Stimulated activated CD4-positive, alpha-beta T cell treated with anti-CD3 and anti-CD28 coated beads, Interleukin-4, amount 100 ng/mL, for 24 hours (primary cell): ENCODE measurements at places on chromosomes 4 and X.

GRCh38 chr4:2417765-2418649 lies at the start of gene ZFYVE28:
ZFYVE28 (minus strand) TSS chr4:2418645; CDS start chr4:2418323, 322 bp downstream.
- no peak for DNase-seq

DNA sequence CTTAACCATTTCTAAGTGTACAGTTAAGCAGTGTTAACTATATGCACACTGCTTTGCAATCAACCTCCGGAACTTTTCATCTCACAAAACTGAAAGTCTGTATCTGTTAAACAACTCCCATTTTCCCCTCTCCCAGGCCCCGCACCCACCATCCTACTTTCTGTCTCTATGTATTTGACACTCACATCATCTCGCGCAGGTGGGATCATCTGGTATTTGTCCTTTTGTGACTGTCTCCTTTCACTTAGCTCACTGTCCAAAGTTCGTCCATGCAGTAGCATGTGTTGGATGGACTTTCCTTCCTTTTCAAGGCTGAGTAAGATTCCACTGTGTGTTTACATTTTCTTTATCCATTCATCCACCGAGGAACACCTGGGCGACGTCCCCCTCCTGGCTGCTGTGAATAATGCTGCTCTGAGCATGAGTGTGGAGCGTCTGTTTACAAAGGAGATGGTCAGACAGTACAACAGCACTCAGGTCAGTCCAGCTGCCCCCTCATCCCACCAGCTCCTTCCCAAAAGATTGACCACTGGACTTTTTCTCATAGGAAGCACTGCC lies 39.8 kb downstream of the DCTD start:
- no peak for DNase-seq

- DNase-seq: no peak
Measured at GRCh38 chr4:159069922-159070321, 33.0 kb upstream of the RAPGEF2 start.

DNA sequence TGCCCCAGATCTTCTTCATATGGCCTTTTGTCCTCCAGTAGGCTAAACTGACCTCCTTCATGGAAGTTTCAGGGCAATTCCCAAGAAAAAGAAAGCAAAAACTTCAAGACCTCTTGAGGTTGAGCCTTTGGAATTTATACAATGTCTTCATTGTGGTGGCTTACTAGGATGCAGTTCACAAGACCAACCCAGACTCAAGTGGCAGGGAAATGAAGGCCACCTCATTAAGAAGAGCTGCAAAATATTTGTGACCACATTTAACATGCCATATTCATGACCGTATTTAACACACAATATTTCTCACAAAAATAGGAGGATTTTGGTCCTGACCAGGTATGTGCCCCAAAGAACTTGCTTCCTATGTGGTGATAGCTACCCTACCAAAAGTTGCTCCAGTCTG lies 605.5 kb upstream of the PITX2 start:
- no peak for DNase-seq

GRCh38 chr4:87068583-87069021 lies 133.8 kb downstream of the AFF1 start:
- DNase-seq: no peak

- DNase-seq: peak; percentile 48
Measured at GRCh38 chr4:15754323-15754722, 23.8 kb upstream of the CD38 start.

GRCh38 chr4:37749398-37749988 lies 63.3 kb upstream of the RELL1 start:
- DNase-seq: no peak

- no peak for DNase-seq
Measured at GRCh38 chrX:413322-414201, 26.9 kb upstream of the PPP2R3B start.

DNA sequence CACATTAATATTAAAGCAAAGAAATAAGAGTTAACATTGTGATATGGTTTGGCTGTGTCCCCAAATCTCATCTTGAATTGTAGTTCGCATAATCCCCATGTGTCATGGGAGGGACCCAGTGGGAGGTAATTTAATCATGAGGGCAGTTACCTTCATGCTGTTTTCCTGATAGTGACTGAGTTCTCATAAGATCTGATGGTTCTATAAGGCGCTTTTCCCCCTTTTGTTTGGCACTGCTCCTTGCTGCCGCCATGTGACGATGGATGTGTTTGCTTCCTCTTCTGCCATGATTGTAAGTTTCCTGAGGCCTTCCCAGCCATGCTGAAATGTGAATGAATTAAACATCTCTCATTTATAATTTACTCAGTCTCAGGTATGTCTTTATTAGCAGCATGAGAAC lies 153.8 kb upstream of the GALNT7 start:
- DNase-seq: no peak

DNA sequence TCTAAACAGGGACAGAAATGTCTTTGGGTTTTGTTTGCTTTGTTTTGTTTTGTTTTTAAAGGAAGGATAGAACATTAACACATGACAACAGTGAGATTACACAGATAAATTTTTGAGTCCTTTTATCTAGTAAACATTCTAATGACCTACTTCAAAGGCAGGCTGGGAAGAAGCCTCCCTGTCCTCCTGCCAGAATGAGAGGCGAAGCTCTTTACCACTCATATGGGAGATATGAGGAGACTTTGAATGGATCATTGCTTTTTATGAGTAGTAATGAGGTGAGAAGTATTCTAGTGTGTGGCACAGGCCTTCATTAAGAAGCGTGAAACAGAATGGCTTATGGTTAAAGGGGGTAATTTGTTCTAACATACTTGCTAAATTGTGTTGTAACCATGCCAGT lies 172.0 kb downstream of the FBXO8 start:
- no peak for DNase-seq

- DNase-seq: no peak
Measured at GRCh38 chr4:7903791-7904516, 35.7 kb downstream of the AFAP1 start.

GRCh38 chr4:87130985-87131703 lies 89.3 kb downstream of the KLHL8 start:
- no peak for DNase-seq

- DNase-seq: no peak
Measured at GRCh38 chr4:93317561-93317960, 511.0 kb upstream of the ATOH1 start.

DNA sequence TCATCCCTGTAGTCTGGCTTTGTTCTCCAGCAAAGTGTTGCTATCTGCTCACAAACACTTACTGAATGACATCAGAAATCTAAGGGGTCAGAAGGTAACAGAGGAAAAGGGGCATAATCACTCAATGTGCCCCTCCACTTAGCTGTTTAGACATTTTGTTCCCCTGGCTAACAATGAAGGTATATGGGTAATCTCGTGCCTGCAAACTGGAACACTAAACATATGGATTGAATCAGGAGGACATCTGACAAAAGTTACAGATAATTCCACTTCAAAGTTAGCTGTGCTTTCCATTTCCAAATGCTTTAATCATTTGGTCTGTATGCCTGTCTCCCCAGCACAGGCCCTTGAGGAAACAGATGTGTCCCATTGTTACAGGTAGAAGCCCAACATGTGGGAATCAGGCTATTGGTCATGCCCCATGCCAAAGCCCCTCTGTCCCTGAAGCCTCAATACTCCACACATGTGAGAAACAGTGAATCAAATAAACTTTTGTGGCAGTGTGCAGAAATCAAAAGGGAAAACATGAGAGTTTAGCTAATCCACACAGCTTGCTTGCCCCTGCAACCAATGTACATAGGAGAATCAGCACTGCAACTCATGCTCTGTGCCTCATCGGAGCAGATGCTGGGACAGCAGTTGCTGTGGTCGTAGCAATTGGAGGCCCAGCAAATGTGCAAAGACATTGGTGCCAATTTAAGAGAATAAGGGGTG lies 111.7 kb downstream of the RNF150 start:
- no peak for DNase-seq

DNA sequence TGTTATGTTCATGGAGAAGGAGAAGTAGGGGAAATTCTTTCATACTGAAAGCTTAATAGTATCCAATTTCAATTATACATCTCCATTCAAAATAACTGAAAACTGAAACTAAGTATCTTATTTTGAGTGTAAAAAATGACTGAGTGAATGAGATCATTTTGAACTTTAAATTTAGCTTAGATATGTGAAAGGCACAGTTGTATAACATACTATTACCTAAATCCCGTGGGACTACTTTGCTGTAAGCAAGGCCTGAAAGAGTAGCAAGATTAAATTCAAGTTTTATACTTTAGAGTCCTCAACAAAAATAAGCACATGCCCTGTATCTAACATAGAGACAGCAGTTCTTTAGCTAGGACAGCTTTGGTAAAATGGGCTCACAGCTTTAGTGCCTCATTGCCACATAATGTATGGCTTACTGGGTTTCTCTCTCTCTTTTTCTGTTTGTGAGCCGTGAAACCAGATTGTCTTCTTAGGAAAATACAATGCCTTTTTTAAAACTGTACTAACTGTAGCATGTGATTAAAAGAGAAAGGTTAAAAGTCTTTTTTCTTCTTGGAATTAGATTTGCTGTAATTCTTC lies 43.2 kb downstream of the GSTCD start:
- DNase-seq: no peak

DNA sequence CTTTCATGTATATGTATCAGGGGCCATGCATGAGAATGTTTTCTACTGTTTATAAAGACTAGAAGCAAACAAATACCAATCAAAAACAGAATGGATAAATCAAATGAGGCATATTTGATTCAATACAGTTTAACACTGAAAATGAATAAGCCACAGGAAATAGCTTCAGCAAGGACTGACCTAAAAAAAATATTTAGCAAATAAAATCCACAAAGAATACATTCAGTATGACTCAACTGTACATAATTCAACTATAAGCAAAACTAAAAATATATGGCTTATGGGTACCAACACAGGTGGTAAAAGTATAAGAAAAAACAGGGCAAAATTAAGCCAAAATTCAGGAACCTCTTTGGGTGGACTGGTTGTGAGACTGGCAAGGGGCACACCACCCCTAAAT lies 112.9 kb downstream of the KCNIP4 start:
- DNase-seq: no peak

DNA sequence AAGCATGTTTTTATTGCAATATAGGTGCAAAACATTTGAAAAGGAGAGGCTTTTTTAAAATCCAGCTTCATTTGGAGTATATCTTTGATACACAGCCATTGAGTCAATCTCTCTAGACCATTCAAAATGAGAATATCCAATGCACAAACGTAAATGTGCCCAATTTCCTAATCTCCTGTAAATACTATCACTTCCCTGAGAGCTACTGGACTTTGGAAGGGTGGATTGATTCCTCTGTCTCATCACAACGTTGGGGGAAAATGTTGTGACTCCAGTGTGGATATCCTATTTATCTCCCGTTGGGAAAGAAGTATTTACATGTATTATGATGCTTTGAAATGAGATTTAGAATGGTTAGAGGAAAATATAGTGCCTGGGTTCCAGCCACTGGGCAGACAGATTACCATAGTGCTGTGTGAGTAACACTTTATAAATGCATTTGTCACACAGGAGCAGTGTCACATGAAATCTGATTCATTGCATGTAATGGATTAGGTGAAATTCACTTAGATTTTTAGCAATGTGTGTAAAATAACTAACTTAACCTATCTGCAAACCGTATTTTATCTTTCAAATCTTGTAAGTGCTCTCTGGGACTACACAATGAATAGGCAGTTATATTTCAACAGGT lies 64.4 kb upstream of the VCX3A start:
- DNase-seq: no peak

DNA sequence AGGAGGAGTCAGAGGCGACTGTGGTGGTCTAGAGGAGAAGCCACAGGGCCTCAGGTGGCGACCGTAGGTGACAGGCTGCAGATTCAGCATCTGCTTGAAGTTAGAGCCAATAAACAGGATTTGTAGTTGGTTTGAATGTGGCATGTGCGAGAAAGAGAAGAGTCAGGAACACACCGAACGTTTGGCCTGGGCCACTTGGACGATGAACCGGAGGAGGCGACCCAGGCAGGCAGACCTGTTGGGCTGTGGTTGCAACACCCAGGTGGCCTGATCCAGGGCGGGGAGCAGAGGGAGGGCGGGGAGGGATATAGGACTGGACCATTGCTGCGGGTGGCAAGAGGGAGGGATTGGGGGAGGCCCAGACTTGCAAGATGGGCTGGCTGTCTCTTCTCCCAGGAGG lies 10.0 kb upstream of the PSAPL1 start:
- no peak for DNase-seq

- DNase-seq: no peak
Measured at GRCh38 chr4:52431869-52432268, 227.2 kb downstream of the USP46 start.

- DNase-seq: no peak
Measured at GRCh38 chr4:84145176-84145575, 353.9 kb downstream of the NKX6-1 start.

GRCh38 chrX:38041237-38041636 lies 34.9 kb downstream of the SYTL5 start:
- DNase-seq: no peak

DNA sequence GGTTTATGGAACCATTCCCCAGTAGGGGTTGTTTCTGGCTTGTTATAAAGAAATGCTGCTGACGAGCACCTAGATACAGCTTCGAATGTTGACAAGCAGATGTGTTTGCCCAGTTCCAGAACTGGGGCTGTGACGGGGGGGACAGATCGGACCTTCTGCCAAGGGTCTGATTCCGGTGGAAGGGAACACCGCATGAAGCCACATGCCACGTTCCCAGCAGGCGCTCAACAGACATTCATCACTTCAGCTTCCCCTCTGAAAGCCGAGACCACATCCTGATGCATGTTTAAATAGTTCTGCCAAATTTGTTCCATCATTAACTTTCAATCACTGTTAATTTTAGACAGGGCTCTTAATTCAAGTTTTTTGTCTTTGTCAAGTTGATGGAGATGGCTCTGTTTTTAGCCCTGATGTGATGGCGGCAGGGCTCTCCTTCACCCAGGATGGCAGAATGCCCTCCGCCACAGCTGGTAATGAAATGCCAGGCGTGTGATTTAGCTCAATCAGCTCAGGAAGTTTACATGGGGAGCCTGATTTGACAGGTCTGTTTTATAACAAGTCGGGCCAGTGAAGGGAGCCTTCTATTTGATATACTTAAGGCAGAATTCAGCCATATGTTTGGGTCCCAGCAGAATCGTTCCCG lies 57.4 kb downstream of the PSAPL1 start:
- no peak for DNase-seq

DNA sequence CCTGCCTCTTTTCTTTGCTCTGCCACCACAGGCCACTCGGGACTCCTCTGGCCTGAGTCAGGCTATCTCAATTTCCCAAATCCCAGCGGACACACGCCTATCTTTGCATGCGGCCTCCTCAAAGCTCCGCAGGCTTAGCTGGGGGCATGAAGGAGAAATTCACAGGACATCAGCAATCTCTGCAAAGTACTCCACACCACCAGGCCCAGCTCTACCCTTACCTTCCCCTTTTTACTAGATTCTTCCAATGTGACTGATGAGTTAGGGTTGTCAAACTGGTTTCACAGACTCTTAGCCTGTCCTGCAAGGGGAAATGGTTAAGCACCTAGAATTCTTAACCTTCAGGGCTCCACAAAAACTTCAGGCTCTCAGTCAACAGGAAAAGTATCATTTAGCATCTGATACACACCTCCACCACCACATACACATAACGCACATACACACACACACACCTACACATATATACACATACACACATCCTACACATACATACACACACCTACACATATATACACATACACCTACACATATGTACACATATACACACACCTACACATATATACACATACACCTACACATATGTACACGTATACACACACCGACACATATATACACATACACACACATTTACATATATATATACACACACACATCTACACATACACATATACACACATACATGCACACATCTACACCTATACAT lies 349.1 kb downstream of the ANK2 start:
- no peak for DNase-seq
